Natural killer cell treated with Interleukin-12 subunit alpha and Interleukin-12 subunit beta and Interleukin-15 and Interleukin-18, amount 100 ng/mL, for 72 hours (primary cell): ENCODE measurements at places on chromosomes 3 and 15. TPM values are rescaled to one million over a fixed set of nuclear protein-coding genes. Genes with fewer than 3 reads are reported as not detected.

Gene TEX55
- total RNA-seq, result not detected

DNA sequence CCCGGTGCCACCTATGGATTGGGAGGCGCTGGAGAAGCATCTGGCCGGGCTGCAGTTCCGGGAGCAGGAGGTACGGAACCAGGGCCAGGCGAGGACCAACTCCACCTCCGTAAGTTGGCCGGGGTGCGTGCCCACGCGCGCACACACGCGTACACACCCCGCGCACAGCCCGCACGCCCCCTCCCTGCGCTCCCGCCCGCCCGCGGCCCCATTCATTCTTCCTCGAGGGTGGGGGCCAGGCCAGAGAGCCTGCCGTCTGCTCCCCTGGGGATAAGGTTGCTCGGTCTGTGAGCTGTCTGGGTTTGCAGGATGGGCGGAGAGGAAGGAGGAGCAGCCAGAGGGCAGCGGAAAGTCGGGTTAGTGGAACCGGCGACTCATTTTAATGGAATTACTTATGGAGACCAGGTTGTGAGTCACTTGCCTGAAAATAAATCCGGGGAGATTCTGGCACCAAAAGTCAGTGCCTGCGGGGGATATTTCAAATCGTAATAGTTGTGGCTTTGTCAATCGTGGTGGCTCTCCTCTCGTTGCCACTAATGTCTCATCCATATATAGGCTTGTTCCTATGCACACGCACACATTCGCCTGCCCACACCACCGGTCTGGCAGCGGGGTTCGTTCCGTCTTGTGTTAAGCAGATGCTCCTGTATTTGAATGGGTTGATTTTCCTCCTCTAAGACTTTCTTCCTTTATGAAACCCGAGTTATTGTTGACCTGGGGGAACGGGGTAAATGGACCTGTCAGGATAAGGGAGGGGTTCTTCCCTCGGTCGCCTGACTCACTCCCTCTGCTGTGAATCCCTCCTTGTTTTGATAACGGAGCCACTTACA, 223.4 kb upstream of the IL12A start:
- no peak for DNase-seq

GRCh38 chr3:40973141-40973540, 226.2 kb upstream of the CTNNB1 start:
- no peak for DNase-seq

- DNase-seq, result no peak
Measured at GRCh38 chr3:160395297-160395696, 3.7 kb downstream of the IFT80 start.

GRCh38 chr3:116300226-116300625, 145.1 kb downstream of the LSAMP start:
- DNase-seq, result no peak

Gene GP9
- not detected for total RNA-seq

DNA sequence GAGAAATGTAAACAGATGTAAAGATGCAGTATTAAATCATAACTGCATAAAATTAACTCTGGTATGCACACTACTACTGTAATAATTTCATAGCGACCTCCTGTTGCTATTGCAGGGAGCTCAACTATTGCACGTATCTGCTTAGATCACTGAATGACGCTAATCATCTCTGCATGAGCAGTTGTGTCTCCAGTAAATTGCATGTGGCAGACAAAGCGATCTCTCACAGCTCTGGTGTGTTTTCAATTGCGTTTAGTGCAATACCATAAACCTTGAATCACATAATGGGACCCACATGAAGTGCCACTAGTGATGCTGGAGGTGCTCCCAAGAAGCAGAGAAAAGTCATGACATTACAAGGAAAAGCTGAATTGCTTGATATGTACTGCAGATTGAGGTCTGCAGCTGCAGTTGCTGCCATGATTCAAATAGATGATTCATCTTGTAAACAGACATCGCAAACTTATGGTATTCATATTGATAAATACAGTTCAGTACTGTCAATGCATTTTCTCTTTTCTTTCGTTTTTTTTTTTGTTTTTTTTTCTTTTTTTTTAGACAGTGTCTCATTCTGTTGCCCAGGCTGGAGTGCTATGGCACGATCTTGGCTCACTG, 30.2 kb upstream of the LCTL start:
- DNase-seq, result no peak

DNA sequence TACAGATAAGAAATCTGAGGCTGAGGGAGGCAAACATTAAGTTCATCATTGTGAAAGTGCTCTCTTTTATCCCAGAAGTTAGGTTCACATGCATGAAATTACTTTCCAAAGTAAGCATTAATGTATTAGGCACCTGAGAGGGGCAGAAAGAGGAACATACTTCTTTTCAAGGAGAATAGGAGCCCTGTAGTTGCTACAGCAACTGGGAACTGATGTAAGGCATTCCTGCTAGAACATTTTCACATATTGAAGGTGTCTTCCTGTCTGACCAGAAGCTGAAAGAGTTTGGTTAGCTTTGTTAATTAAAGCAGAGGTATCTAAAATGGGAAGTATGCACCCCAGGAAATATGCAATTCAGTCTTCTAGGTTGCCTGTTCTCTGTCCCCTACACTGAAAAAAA, 65.5 kb upstream of the ZBTB20 start:
- no peak for DNase-seq

- no peak for DNase-seq
Measured at GRCh38 chr3:40779039-40779438, 254.3 kb downstream of the ZNF621 start.

DNA sequence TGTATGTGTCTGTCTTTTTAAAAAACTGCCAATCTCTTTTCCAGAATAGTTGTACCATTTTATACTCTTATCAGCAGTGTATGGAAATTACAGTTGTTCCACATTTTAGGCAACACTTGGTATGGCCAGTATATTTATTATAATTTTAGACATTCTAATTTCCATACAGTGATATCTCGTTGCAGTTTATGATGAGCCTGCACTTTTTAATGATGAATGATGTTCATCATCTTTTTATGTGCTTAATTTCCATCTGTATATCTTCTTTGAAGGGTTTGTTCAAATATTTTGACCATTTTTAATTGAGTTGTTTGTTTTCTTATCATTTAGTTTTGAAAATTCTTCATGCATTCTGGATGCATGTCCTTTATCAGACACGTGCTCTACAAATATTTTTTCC, 57.0 kb upstream of the UBE2E2 start:
- DNase-seq, result no peak

DNA sequence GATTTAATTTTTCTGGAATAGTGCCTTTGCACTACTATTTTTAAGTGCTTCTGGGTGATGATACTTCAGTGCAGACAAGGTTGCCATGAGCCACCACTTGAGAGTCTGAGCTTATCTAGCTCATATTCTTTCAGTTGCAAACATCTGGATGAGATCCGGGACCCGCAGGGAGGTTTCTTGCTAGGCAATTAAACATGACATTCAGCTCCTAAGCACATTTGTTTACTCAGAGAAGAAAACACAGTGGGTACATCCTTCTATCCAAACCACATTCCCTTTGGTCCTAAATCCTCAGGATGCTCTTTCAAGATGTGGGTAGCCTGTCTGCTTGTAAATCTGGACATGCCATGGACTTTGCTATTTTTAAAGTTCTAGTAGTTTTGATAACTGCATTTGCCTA, 12.0 kb downstream of the PLSCR1 start:
- no peak for DNase-seq

Gene TMA7
- 217 TPM for total RNA-seq

GRCh38 chr3:53821631-53822121, 24.5 kb downstream of the CHDH start:
- DNase-seq, result no peak

Gene GREM1
- total RNA-seq, result 0.03 TPM

Gene AP3B2
- total RNA-seq, result 1.1 TPM

DNA sequence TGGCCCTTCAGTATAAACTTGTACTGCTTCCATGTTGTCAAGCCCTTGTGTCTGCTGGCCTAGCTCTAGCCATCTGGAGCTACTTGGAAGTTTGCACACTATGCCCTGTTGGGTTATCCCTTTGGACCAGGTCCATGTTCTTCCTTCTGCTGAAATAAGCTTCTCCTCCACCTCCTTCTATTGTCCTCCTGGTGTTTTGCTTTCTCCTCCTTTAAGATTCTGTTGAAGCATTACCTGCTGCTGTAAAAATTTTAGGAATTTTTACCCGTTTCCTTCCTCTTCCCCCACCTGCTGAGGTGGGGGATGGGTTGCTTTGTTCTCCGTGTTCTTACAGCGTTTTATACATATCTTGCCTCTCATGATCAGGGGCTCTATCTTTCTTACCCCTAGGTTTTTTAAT, 51.7 kb downstream of the SH3GL3 start:
- DNase-seq, result no peak

DNA sequence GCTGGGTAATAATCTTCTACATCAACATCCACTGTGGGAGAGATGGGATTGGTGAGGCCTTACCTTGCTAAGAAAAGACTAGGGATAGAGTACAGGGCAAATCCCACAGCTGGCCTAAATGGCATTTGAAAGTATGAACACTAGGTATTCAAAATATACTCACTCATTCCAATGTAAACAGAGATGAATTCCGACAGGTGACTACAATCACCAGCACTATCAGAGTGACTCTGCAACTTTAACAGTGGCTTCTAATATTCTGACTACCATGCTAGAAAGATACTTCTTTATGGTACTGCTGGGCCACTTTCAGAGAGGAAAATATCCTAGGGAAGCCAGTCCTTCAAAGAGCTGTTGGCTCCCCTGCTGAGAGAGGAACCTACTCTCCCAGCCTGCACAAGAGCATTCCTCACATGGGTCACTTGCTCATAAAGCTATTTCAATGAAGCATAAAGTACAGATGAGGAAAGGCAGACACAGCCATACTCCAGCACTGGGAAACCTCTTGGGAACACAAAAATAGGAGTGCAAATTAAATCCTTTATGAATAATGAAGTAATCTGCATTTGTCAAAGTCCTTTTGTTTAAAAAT, 21.5 kb upstream of the MAN2C1 start:
- no peak for DNase-seq

Gene PTX3
- total RNA-seq, result not detected

Gene SKOR1
- 0.42 TPM for total RNA-seq

- DNase-seq, result no peak
Measured at GRCh38 chr3:177478170-177478867, 281.0 kb upstream of the TBL1XR1 start.

Gene STRA6
- total RNA-seq, result not detected

Gene ERICH6
- total RNA-seq, result 0.33 TPM

Gene GOLGA8T
- total RNA-seq, result 1.7 TPM

DNA sequence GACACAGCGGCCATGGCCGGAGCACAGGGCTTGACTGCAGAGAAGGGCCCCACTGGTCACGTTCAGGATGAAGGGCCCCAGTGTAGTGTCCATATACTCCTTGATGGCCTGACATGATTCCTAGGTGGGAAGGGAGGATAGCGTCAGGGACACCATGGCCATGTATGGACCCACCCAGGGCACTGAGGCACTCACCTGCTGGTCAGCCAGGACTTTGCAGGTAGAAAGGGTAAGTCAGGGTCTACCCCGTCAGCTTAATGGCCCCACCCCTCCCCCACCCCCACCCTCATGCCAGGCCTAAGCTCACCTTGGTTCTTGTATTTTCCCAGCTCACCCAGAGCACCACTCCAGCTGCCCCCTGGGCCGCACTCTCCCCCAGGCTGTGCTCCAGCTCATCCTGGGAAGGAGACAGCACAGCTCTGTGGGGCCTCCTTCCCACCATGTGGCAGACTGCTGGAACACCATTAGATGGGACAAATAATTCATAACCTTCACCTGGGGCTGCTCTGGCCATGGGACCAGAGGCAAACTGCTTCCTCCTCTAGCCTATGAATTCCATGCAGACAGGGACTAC, 1.6 kb upstream of the HYAL3 start:
- DNase-seq, result no peak

DNA sequence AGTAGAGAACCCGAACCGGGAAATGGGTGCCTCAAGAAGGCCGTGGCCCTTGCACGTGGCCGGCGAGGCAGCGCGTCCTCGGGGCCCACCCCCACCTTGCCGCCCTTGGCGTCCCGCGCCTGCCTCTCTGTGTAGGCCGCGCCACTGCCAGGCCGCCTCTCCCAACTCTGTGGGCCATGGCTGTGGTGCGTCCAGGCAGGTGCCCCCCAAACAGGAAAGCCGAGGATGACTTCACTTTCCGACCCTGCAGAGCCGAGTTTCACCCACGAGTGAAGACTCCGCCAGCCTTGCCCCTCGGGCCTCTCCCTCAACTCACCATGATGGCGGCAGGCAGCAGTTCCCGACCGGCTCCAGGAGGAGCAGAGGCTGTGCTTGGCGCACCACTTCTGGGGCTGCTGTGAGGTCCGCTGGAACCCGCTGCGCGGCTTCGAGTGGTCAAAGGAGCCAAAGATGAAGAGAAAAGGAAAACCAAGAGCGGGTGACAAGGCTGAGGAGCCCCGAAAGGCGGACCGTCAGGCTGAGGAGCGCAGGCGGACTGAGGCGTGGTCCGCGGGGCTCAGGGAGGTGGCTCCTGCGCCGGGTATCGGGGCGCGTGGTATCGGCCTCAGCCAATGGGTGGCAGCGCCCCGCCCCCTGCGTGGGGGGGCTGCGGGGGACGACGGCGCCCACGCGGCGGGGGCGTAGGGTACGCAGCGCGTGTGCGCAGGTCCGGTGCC, at the start of gene DAZL:
DAZL (minus strand) TSS at position 537 of the 716 bp plus-strand sequence; CDS start at position 319, 218 bp downstream.
- DNase-seq, result no peak

- no peak for DNase-seq
Measured at GRCh38 chr3:119416873-119417272, 46.5 kb downstream of the TMEM39A start.

Gene RAB5A
- total RNA-seq, result 68.9 TPM

Gene LTF
- not detected for total RNA-seq

GRCh38 chr3:171776411-171776810, 33.9 kb downstream of the PLD1 start:
- DNase-seq, result no peak

GRCh38 chr15:88740356-88740755, 62.9 kb upstream of the ACAN start:
- DNase-seq, result no peak
